Fibroblast of the aortic adventitia (primary cell): ENCODE measurements at places on chromosomes 11 and 22.

DNA sequence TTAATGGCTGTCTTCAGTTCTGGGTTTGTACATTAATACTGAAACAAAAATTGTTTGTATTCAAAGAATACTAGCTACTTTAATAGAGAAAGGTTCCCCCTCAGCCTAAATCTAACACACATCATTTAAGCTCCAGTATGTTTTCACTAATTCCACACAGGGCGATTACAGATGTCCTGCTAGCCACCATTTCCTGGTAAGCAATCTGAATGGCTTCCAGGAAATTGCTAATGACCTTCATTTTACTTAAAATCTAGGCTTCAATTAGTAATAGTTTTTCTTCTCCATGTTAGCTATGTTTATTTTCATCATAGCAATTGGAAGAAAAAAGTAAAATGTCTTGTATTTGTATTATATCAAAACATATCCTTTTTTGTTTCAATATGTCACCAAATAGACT lies 132.8 kb downstream of the SOX6 start:
- no peak for DNase-seq

GRCh38 chr11:65288706-65289536 lies 25.7 kb upstream of the CDC42EP2 start:
- no peak for DNase-seq

DNA sequence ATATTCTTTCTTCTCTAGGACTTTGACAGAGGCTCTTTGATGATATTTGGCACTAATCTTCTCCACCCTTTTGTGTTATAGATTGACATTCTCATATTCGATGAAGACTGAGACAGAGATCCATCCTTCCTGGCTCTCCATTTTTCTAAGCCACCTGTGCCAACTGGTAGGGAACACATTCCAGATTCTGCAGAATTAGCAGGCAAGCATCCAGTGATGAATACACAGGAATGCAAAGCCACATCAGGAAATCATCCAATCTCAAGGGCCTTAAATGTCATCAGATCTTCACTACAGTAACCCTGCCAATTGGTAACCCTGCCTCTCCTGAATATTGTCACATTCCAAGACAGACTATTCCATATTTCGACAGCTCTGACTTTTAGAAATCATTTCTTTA lies 718.4 kb upstream of the API5 start:
- DNase-seq = no peak

- DNase-seq = no peak
Measured at GRCh38 chr11:87870086-87870485, 305.2 kb downstream of the RAB38 start.

DNA sequence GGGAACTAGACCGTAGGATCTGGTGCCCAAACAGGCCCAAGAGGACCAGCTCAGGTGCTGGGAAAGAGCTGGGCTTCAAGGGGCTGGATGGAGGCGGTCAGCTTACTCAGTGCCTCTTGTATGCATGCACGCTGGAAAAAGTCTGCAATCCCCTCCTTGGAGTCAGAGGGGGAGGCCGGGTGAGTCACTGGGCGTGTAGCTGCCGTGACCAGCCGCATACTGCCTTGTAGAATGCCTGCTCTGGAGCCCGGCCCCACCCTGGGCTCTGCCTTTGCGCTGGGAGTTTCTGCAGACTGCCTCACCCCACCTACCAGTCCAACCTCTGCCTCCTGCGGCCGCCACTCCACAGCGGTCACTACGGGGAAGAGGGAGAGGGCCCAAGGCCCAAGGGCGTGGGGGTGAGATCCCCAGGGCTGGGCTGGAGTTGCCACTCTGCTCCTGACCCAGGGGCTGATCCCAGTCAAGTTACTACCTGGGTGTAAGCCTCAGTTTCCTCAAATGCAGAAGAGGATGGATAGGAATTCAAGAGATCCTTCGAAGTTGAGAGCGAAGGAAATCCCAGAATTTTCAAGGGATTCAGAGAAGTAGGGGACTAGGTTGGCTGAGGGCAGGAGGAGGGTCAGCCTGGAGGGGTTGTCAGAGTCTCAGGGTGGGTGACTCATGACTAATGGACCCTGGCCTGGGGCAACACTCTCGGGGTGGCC lies 4.2 kb downstream of the MRGPRF start:
- DNase-seq = peak; percentile 97

GRCh38 chr22:37601540-37602442 lies 6.8 kb upstream of the GGA1 start:
- DNase-seq = peak; percentile 33

GRCh38 chr11:60375316-60375715 lies 3.0 kb upstream of the MS4A7 start:
- no peak for DNase-seq

GRCh38 chr11:10925149-10925926 lies 67.5 kb upstream of the ZBED5 start:
- DNase-seq = no peak

- peak; percentile 34 for DNase-seq
Measured at GRCh38 chr11:74948546-74948897, 369 bp downstream of the XRRA1 start.

DNA sequence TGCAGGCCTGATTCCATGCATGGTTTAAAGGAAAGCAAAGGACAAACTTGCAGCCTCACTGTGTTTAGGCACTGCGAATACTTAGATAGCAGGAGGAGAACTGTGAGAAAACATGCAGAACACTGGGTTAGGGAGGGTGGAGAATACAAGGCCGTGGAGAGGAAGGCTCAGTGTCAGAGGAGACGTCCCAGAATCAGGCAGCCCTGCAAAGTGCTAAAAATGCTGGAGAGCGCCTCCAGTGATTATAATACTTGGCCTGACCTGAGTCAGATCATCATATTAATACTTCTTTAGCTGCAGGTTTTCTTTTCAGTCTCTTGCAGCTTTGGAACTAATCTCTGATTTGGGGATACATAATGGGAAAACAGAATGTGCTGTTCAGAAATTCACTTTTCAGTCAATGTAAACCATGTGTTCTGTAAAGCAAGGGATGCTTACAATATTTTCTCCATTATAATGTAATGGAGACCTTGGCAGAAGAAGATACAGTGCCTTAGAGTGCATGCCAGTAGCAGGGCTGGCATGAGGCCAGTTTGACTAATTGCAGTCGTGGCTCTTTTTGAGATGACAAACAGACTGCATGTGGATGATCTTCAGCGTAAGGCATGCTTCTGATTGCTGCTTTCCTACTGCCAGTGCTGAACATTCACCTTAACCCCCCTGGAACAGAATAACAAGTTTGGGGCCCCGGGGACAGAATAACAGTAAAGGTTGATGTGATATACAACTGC lies 16.8 kb downstream of the EXT2 start:
- peak; percentile 52 for DNase-seq

DNA sequence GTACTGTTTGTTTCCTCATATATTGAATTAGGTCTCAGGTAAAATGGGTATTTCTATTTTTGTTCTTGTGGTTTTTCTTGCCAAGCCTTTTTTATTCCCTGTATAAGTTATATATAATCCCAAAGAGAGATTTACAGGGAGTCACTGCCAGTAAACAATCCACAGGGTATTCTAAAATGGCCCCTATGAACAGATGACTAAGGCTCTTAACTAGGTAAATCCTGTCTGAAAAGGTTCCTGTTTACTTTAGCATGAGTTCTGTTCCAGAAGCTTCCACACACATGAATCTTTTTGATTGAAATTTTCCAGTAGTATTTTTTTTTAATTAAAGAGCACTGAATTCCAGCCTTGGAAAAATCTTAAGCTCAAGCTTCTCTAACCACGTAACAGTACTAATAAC lies 552.8 kb upstream of the CCDC179 start:
- no peak for DNase-seq

DNA sequence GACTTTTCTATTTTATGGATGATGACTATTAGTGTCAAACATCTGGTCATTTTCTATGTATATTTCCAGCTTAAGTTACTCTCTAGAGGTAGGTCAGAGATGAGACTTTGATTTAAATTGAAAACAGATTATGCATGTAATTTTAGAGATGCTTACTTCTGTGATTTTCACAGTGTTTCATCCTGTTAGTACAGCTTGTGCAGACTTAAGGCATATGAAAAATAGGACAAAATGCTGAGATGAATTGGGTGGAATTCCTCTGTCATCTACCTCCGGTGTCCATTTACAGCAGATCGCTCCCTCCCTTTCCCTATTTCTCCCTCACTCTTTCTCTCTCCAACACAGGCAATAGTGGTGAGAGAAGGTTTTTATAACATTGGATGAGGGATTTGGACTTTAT lies 14.1 kb downstream of the JAM3 start:
- DNase-seq = no peak

- DNase-seq = no peak
Measured at GRCh38 chr22:35452351-35452781, 52.4 kb downstream of the MCM5 start.

GRCh38 chr11:73439002-73439843 lies 63.0 kb downstream of the RELT start:
- DNase-seq = peak; percentile 63

GRCh38 chr22:49972163-49973017 lies 11.8 kb downstream of the PIM3 start:
- no peak for DNase-seq
